ENCODE measurements at places on chromosomes 6 and 20. TPM values are rescaled to one million over a fixed set of nuclear protein-coding genes. Genes with fewer than 3 reads are reported as not detected.

The GTSF1L gene
- total RNA-seq: not detected

The GFOD1 gene
- 17.5 TPM for total RNA-seq

The BCKDHB gene
- 10.2 TPM for total RNA-seq

The ADGRF1 gene
- total RNA-seq: 0.27 TPM

The BPIFB1 gene
- total RNA-seq: not detected

The SLC35B3 gene
- total RNA-seq: 5.7 TPM

The TMEM74B gene
- 0.27 TPM for total RNA-seq

The RAB44 gene
- total RNA-seq: 10.5 TPM

The LY6G5C gene
- total RNA-seq: 3.5 TPM

The WFDC5 gene
- total RNA-seq: not detected

The FAM209B gene
- not detected for total RNA-seq

The MEP1A gene
- total RNA-seq: not detected

The MYO6 gene
- total RNA-seq: under 0.01 TPM

The ACTL10 gene
- total RNA-seq: 6.2 TPM

The NR2E1 gene
- not detected for total RNA-seq

The PDSS2 gene
- 10.2 TPM for total RNA-seq

The ZNF165 gene
- 1.6 TPM for total RNA-seq

The MYBL2 gene
- 7.5 TPM for total RNA-seq

The STMND1 gene
- total RNA-seq: not detected

The OOEP gene
- 0.27 TPM for total RNA-seq

The PRR18 gene
- not detected for total RNA-seq

The SYTL3 gene
- 6.5 TPM for total RNA-seq

The CCDC170 gene
- not detected for total RNA-seq

The RIPPLY2 gene
- not detected for total RNA-seq

The GSS gene
- total RNA-seq: 52.0 TPM

The SLC24A3 gene
- 1.9 TPM for total RNA-seq

The EEF1A2 gene
- 0.27 TPM for total RNA-seq

The PRDM1 gene
- 0.27 TPM for total RNA-seq

The FERMT1 gene
- total RNA-seq: 2.4 TPM

The SSTR4 gene
- total RNA-seq: not detected

The PHACTR1 gene
- total RNA-seq: 34.2 TPM

The DIDO1 gene
- 66.5 TPM for total RNA-seq

The DDX43 gene
- total RNA-seq: 0.54 TPM

The ADAM33 gene
- not detected for total RNA-seq

All from hematopoietic multipotent progenitor cell (in vitro differentiated cells).